ENCODE measurements at places on chromosomes 12 and 14.

- no peak for DNase-seq
These were observed 298.1 kb downstream of the MED13L start for GRCh38 chr12:115979351-115979750.

GRCh38 chr14:57640036-57640435 is 146.4 kb upstream of the CCDC198 start:
- DNase-seq: no peak

GRCh38 chr12:104358353-104359003 is 54.9 kb downstream of the EID3 start:
- DNase-seq: peak; percentile 65

GRCh38 chr12:28088566-28089272 is 101.5 kb upstream of the CCDC91 start:
- peak; percentile 31 for DNase-seq

DNA sequence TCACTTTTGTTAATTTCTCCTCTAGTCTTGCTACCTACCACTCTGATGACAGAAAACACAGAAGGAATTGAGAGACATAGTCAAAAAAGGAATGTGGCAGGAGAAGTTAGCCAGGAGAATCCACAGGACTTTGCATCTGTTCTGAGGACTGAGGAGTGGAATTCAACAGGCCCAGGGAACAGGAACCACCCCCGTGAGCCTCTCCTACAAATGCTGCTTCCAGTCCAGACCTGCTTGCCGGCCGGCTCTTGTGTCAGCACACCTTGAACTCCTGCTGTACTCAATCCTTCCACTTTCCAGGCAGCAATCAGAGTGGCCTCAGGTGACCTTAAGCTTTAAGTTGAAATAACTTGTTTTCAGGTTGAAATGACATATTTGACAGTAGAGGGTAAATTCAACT is 903.1 kb downstream of the BCL11B start:
- DNase-seq: no peak

DNA sequence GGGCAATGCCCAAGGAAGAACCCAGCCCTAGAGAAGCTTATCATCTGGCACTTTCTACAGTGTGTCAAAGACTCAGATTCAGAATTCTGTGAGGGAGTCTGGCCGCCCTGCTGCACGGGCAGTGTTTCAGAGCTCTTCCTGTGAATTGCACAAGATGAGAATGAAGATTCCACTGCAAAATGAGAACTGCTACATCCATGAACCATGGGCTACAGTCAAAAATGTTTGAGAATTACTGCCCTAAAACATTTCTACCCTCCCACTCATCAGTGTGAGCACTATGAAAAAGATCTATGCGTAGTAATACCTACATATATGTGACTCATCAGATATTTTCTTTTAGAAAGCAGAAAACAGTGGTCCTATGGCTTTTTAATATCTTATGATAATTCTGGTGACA is 104.0 kb downstream of the STAB2 start:
- no peak for DNase-seq

DNA sequence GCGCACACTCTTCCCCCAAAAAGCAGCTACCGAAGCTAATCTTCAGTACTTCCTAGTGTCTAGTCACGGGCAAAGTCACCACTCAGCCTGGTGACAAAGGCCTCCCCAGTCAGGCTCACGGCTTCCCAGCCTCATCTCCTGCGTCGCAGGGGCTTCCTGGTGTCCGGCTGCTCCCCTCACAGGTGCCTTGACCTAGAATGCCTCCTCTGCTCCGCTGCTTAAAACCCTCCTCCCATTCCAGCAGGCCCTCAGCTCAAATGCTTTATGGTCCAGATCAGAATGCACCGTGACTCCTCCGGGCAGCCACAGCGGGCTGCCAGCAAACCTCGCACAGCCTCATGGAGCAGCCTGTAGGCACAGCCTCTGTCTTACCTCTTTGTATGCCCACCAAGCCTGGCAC is 53.1 kb downstream of the PRIMA1 start:
- no peak for DNase-seq

DNA sequence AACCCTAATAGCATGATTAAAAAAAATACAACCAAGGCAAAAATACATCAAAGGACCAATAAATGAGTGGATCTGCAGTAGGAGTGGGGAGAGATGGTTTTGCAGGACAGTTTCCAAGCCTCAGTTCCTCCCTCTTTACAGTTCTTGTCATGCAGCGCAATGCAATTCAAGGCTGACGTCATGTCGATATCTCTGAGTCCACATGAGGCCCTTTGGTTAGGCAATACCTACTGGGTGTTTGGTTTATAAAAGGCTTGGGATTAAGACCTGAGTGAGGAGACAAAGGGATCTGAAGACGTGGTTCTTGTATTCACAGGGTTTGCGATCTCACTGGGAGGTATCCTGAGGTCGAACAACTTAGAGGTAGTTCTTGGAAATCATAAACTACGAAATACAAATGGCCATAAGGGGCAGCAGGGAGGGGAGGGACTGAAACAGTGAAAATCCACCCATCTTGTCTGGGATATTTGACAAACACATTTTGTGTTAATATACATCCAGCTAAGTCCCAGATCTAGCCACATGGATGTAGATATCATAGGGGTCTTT is 441.0 kb downstream of the FUT8 start:
- DNase-seq: no peak

- DNase-seq: no peak
These were observed 1.5 kb upstream of the SUPT16H start for GRCh38 chr14:21385188-21385904.

GRCh38 chr14:73168274-73168673 is 32.0 kb downstream of the PSEN1 start:
- DNase-seq: no peak

DNA sequence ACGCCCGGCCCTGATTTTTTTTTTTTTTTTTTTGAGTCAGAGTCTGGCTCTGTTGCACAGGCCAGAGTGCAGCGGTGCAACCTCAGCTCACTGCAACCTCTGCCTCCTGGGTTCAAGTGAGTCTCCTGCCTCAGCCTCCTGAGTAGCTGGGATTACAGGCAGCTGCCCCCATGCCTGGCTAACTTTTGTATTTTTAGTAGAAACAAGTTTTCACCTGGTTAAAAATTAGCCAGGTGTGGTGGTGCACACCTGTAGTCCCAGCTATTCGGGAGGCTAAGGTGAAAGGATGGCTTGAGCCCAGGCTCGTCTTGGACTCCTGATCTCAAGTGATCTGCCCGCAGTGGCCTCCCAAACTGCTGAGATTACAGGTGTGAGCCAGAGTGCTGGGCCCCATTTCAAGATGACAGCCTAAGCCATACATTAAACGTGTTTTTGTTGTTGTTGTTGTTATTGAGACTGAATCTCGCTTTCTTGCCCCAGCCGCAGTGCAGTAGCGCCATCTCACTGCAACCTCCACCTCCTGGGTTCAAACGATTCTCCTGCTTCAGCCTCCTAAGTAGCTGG is 42.7 kb upstream of the EAPP start:
- DNase-seq: no peak

DNA sequence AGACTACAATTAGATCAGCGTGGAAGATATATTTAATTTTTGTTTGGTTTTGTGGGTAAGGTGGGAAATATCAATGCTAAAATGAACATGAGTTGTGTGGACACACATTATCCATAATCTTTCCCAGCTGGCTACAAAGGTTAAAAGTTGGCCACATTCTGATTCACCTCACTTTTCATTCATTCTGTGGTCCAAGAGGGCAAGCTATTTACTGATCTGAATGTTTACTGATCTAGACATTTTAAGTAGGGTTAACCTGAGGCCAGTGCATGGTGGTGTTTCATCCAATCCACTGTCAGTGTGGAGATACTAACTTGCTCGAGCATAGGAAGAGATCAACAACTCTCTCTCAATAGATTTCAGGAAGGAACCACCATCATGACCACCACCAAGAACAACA is 71.6 kb downstream of the DCAF5 start:
- DNase-seq: no peak

All from GM03348 (cell line).